ENCODE measurements at places on chromosomes 11 and 22. TPM values are rescaled to one million over a fixed set of nuclear protein-coding genes. Genes with fewer than 3 reads are reported as not detected.

Gene ABCC8
- total RNA-seq, result not detected

Gene ADAMTS15
- 1.2 TPM for total RNA-seq

Gene GGTLC2
- not detected for total RNA-seq

Gene KMT5B
- total RNA-seq, result 13.8 TPM

Gene OR10A2
- not detected for total RNA-seq

Gene GLYATL1
- not detected for total RNA-seq

Gene C22orf31
- total RNA-seq, result not detected

Gene DNAJB7
- not detected for total RNA-seq

Gene WNT7B
- 7.9 TPM for total RNA-seq

Gene GAS2L1
- 15.5 TPM for total RNA-seq

Gene MISFA
- total RNA-seq, result not detected

DNA sequence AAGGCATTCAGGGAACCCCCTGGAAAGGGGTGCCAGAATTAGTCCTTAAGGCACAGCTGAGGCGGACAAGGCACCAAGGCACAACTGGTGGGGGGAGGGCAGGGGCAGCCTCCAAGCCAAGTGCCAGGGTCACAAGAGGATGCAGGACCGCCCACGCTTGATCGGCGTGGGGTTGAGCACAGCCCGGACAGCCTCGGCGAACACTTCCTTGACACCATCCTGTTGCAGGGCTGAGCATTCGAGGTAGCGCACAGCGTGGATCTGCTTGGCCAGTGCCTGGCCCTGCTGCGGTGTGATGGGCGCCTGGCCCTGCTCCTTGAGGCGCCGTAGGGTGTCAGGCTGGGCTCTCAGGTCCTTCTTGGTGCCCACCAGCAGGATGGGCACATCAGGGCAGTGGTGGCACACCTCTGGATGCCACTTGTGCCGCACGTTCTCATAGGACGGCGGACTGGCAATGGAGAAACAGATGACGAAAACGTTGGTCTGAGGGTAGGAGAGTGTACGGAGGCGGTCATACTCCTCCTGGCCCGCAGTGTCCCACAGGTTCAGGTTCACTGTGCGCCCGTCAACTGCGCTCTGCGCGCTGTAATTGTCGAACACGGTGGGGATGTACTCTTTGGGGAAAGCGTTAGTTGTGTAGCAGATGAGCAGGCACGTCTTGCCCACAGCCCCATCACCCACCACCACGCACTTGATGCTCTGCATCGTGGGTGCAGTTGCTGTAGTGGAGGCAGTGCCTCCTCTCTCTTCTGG is 13.1 kb downstream of the RHOG start:
- DNase-seq, result no peak

DNA sequence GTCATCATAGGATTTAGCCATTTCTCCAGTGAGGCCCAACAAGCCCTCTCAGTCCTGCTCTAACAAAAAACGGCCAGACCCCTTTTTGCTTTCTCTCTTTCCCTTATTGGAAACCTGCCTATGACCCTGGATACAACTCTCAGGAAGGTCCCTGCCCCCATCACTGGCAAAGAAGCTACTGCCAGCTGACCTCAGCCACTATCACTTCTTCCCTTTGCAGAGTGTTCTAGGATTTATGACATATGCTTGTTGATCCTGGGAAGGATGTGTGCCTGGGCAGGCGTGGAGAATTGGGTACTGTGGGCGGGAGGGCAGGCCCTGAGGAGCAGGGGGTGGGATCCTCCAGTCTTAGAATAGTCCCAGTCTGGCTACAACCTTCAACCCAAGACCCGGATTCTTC is 7.5 kb downstream of the PGAP2 start:
- DNase-seq, result no peak

DNA sequence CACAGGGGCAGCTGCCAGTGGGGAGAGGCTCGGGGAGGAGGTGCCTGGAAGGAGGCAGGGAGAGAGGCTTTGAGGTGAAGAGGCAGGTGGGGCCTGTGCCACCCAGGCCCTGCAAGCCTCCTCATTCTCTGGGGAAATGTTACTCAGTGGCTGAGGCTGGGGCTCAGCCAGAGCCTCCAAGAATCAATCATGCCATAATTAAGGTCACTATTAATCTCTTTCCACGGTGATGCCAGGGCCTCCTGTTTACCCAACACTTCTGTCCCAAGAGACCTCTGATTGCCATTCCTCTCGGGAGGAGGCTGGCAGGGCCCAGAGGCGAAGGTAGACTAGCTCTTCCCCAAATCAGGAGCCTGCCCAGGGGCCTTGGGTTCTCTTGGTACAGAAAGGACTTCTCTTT is 38.4 kb downstream of the GDPD5 start:
- DNase-seq, result no peak

GRCh38 chr11:123642435-123642834 is 12.0 kb downstream of the SCN3B start:
- DNase-seq, result no peak

- peak; percentile 48 for DNase-seq
These were observed 821 bp downstream of the CELF1 start for GRCh38 chr11:47552056-47552565.

DNA sequence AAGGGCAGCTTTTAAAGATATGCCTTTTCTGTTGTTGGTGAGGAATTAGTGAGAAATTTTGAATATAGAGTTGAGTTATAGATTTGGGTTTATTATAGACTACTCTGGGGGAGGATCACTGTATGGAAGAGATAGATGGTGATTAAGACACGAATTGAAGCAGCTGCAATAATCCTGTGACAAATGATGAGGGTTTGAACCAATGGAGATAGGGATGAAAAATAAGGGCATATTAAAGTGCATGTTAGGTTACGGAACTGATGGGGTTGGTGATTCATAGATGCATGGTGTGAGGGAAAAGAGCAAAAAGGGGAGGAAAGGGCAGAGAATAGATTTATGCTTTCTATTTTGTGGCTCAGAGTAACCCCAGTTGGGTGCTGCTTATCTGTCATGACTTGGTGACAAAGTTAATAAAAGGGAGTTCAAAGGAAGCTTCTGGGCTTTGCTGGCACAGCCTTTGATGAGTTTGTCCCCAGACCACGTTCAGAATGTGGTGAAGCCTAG is 11.8 kb downstream of the C11orf87 start:
- no peak for DNase-seq

GRCh38 chr11:72370201-72370600 is 64.1 kb downstream of the CLPB start:
- DNase-seq, result no peak

DNA sequence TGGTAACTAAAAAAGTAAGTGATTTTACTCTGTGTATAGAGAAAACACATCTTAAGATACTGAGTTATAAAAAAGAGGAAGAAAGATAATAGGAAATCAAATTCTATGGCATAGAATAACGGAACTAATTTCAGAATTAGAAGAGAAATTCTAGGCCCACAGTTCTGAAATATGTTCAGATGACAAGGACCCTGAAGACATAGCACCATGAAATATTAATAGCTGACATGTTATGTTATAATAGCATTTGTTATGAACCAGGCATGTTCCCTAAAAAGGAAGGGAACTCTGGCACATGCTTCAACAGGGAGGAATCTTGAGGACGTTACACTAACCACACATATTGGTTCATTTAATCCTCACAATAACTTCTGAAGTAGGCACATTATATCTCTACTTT is 32.7 kb downstream of the PRDM10 start:
- DNase-seq, result no peak

DNA sequence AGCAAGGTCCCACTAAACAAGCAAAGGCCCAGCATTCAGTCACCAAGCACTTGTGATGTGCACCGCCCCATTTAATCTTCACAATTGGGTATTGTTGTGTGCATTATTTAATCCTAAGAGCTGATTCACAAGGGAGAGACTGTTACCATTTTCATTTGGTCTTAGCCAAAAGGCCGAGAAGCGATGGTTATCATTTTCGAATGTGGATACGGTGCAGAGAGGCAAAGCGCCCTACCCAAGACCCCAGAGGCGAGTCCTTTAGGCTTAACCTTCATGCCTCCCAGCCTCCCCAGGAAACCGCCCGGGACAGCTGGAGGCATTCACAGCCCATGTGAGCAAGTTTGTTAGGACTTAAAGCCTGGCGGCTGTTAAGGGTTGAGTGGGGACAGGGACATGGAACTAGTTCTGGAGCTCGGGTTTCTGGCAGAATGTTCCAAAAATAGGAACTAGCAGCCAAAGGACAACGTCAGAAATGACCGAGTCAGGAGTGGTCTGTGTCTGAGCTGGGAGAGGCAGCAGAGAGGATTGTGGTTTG is 13.0 kb upstream of the UPK3A start:
- no peak for DNase-seq

GRCh38 chr22:31911565-31912406 is 32.5 kb upstream of the YWHAH start:
- no peak for DNase-seq

- no peak for DNase-seq
These were observed 14.5 kb upstream of the MSANTD2 start for GRCh38 chr11:124814739-124815138.

DNA sequence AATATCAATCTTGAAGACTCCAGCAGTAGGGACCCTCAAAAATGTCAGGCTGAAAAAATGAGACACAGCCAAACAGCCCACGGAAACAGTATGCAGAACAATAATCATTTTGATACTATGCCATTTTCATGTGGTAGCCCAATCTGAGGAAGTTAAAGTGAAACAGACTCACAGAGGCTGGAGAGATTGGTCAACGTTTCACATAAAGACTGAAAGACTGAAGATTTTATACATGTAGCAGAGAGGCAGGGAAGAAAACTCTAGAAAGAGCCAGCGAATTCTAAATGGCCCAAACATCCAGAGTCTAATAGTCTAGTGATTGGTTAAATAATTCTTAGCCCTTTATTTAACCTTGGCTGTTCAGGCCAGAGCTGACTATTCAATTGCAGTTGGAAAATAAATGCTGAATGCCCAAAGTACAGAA is 49.4 kb downstream of the MAML2 start:
- DNase-seq, result no peak

GRCh38 chr11:111427471-111427912 is 48.4 kb upstream of the POU2AF1 start:
- DNase-seq, result no peak

DNA sequence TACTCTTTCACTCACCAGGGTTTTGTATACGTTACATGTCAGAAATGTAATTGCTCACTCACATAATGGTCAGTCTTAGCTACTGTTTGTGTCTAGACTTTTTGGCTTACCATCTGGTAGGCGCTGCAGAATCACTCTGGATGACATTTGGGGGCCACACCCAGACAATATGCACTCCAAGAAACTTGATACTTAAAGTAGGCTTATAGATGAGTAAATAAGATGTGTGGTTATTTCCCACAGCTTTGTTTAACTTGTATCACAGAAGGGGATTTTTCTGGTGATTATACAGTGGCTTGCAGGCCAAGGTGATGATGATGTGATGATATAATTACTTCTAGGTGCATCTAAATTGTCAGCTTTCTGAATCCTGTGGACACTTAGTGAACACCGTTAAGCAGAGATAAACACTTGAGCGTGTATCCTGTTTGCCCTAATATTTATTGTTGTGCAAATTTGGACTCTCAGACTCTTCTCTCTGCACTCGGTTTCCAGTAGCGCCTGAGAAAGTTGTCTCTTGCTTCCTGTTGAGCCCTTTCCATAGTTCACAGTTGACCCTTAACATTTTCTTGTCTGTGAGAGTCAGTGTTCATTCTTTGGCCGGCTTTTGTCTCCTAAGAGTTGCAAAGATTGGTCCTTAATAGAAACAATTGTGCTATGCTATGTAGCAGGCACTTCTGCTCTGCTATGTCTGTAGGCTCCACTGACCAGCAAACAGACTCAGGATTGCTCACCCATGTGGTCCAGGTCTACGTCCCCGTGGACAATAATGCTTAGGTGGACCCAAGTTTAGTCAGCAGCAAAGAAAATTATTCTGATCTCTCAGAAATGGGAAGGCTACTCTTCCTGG is 89.3 kb downstream of the PRR5L start:
- DNase-seq, result peak; percentile 85

GRCh38 chr11:6615882-6616585 is 3.2 kb downstream of the TPP1 start:
- no peak for DNase-seq

DNA sequence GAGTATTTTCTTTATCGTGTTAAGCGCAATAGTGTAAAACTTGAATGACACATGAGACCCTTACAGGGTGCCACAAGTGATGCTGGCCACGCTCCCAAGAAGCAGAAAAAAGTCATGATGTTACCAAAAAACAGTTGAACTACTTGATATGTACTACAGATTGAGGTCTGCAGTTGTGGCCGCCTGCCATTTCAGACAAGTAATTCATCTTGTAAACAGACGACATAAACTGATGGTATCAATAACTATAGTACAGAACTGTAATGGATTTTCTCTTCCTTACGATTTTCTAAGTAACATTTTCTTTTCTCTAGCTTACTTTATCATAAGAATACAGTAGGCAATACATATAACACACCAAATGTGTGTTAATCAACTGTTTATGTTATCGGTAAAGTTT is 5.5 kb downstream of the CD59 start:
- DNase-seq, result no peak

GRCh38 chr22:21445437-21446127 is 21.6 kb upstream of the TMEM191C start:
- no peak for DNase-seq

DNA sequence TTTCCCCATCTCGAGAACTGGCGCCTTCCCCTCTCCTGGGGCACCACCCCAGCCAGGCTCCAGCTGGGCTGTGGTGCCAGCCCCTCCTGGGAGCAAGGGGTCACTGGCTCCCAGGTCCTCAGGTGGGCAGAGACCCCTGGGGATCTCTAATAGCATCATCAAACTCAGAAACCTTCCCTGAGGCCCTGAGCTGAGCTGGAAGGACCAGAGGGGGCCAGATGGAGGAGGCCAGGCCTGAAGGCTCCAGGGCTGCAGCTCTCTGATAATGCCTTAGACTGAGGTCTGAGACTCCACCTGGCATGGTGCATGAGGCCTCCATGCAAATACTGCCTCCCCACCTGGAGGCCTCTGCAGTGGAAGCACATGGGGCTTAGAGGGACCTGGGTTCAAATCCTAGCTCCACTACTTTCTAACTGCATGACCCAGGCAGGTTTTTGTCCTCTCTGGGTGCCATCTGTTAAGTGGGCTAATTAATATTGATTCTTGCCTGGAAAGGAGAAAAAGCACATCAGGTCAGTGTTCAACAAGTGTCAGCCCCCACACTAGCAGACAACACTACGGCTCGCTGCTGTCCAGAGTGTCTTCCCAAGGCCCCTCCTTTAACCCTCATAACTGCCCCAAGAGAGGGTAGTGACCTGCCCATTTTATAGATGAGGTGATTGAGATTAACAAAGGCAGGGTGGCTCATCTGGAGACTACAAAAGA is 1.5 kb downstream of the MAPK8IP1 start:
- DNase-seq, result no peak

GRCh38 chr11:119789766-119790407 is 60.9 kb upstream of the NECTIN1 start:
- no peak for DNase-seq

GRCh38 chr11:80167766-80168165 is 726.9 kb upstream of the TENM4 start:
- no peak for DNase-seq

DNA sequence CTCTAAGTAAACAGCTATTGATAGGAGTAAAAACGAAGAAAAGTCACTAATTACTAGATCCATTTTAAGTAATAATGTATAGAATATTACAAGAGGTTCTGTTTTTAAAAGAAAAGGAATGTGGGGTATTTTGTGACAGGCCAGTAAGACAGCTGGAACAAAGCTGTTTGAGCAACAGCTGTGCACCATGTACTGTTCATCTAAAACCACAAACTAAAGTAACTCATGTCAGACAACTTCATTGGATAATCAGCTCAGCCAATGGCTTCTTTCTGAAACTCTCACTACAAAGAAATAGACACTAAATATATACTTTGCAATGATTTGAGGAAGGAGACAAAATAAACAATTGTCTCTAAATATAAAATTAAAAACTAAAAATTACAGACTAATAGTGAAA is 16.1 kb downstream of the RRAS2 start:
- DNase-seq, result no peak

- no peak for DNase-seq
These were observed 8.5 kb downstream of the BATF2 start for GRCh38 chr11:64987998-64988854.

Data from MG63 (cell line).